ENCODE measurements at places on chromosomes 13 and 19.
A peak's percentile ranks its signal among the peaks of the same experiment; 100 is the strongest.

GRCh38 chr13:28650284-28650683 is 8.6 kb upstream of the POMP start:
- DNase-seq = no peak

DNA sequence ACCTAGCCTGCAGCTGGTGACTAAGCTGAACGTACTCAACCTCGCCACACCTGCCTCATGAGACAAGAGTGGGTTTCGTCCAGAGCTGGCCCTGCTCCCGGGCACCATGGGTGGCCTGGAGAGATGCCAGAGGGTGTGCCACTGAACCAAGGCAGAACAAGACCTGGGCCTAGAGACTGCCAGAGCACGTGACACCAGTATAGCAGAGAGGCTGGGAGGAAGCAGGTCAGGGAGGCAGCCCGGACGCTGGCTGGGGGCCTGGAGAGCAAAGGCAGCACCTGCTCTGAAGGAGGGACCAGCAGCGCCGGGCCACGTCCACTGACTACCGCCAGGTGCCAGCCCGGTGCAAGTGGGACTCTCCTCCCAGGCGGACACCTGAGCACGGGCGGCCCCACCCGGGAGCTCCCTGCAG is 7.3 kb upstream of the C13orf46 start:
- DNase-seq = peak; percentile 70

DNA sequence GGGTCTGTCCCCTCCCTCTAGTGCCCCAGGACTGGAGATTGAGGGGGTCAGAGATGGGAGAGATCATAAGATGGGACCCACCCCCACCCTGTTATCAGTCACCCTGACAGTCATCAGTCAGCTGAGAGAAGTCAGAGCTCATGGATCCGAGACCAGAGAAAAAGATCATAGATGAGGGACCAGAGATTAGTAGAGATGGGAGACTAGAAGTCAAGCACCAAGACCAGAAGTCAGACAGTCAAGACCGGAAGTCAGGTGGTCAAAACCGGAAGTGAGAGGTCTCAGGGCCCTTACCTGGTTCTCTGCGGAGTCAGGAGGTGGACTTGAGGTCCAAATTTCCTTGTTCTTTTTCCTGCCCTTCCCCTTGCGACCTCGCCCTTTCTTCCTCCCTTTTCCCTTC is 7.0 kb downstream of the COL5A3 start:
- DNase-seq = no peak

DNA sequence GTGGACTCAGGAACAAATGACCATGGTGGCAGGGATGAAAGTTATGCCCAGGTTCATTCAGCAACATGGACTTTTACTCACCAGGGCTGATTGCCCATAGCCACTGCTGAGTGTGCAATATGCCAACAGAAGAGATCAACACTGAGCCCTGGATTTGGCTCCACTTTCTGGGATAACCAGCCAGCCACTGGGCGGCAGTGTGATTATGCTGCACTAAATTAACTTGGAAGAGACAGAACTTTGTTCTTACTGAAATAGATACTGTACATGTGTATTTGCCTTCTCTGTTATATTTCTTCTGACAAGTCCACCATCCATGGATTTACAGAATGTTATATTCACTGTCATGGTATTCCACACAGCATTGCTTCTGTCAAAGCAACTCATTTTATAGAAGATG is 257.4 kb downstream of the TDRD3 start:
- DNase-seq = peak; percentile 3

- DNase-seq = peak; percentile 55
These were observed 3.5 kb downstream of the FSTL3 start for GRCh38 chr19:679418-680286.

Measured in myocyte (in vitro differentiated cells).